ENCODE measurements at places on chromosomes 4 and X. TPM values are rescaled to one million over a fixed set of nuclear protein-coding genes. Genes with fewer than 3 reads are reported as not detected.

SMIM10 gene
- total RNA-seq: 4.6 TPM

GRCh38 chr4:183876268-183876934 lies 28.7 kb upstream of the STOX2 start:
- peak; percentile 74 for DNase-seq

- no peak for DNase-seq
These were observed 821.3 kb downstream of the TRIML1 start for GRCh38 chr4:188960411-188961093.

ITIH6 gene
- not detected for total RNA-seq

CDKL5 gene
- total RNA-seq: 13.6 TPM

GRCh38 chr4:169621731-169622492 lies 1.5 kb downstream of the CLCN3 start:
- DNase-seq: no peak

KIT gene
- total RNA-seq: 69.9 TPM

DNA sequence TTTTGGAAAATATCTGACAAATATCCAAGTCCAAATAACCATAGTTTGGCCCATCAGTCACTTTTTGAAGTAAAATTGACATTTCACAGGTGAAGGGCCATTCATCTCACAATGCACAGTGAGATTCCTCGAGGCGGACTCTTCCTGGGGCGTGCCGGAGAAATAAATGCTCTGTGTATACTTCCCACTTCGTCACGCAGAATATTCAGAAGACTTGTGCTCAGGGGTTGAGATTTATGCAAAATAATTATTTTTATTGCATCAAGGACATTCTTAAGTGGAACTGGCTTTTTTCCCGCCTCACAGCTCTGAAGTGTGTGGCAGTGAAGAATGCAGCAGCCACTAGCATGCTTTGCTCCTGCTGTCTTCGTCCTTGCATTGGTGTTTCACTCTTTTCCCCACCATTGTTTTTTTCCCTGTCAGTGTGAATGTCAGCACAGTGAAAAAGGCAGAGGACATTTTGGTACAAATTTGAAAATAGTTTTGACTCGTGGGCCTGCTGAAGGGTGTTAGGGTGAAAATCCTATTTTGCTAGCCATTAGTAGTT lies 70.6 kb downstream of the FAM193A start:
- no peak for DNase-seq

CT47C1 gene
- total RNA-seq: not detected

DNA sequence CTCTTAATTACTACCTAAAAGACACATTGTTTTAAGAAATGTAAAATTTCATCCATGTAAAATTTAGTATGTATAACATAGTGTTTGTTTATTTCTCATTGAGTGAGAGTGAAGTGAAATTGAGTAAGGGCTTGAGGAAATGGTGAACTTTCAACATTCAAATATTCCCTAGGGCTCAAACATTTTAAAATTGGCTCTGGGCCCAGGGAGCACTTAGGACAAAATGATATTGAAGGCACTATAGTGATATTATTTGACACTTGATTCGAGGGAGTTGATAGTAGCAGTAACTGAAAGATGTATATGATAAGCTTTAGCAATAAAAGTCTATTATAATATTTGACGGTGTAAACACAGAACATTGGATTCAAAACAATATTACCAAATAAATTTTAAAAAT lies 1244.0 kb upstream of the TENM3 start:
- no peak for DNase-seq

DNA sequence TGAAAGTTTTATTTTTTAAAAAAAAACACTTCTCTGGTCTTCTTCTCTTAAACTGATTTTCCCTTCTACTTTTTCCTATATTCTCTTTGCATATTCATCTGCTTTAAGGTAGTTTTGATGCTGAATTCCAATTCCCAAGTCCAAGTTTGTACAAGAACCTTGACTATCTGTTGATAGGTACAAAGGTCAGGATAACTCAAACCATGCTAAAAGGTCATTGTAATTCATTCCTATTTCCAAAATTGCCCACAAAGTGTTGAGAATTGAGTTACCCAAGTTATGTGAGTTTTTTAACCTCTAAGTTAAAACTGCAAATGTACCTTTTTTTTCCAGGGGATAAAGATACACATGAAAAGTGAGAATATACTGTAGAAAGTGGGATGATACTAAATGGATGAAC lies 46.1 kb upstream of the TMEM192 start:
- DNase-seq: no peak

DNA sequence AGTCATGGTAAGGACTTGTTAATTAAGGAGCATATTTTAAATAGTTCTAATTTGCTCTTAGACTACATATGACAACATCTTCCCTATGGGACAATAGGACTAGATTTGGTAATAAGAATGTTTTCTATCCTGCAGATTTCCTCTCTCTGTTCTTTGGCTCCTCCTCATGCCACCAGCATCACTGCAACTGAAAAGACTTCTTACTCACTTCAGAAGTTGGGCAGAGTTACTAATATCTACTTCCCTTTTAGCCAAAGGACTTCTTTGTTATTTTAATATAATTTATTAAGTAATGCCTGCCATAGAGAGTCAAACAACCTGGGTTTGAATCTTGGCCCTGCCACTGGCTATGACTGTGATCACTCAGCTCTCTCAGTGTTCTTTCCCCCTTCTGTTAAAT lies 16.4 kb downstream of the MMAA start:
- no peak for DNase-seq

GRCh38 chr4:69878250-69878649 lies 18.3 kb upstream of the SULT1E1 start:
- DNase-seq: no peak

GRCh38 chrX:77275392-77275791 lies 171.8 kb upstream of the FGF16 start:
- no peak for DNase-seq

AMBN gene
- not detected for total RNA-seq

GRCh38 chr4:183100298-183100599 lies 1.2 kb downstream of the WWC2 start:
- DNase-seq: no peak

GRCh38 chrX:39152106-39152649 lies 350.9 kb downstream of the MID1IP1 start:
- DNase-seq: no peak

ZMAT1 gene
- total RNA-seq: 3.6 TPM

DNA sequence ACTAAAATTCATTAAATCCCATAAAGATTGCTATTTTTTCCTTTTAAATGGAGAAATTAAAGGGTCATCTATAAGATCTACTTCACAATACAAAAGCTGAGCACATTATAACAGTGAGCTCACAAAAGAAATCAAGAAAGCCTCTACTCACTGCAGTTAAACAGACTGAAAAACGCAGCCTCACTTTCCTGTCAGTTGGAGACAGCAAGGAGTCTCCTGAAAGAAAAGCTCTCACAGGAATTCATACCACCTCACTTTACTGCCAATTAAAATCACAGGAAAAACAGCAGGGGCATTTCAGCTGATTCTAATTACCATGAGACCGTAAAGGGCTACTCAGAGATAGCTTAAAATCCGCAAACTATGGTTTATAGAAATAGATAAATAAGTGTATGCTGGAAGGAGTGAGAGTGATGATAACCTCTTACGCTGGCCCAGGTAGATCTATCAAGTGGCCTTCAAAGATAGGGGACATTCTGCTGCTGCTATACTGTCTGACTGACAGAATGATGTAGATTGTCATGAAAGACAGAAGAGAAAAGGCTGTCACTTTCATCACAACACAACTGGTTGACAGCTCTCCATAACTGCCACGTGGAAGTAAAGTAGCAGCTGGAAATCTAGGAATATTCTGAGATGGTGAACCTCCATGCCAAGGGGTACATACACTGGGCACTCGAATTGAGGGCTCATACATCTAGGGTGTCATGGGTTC lies 1333.7 kb upstream of the DIAPH2 start:
- DNase-seq: no peak

PLP2 gene
- 4.6 TPM for total RNA-seq

DNA sequence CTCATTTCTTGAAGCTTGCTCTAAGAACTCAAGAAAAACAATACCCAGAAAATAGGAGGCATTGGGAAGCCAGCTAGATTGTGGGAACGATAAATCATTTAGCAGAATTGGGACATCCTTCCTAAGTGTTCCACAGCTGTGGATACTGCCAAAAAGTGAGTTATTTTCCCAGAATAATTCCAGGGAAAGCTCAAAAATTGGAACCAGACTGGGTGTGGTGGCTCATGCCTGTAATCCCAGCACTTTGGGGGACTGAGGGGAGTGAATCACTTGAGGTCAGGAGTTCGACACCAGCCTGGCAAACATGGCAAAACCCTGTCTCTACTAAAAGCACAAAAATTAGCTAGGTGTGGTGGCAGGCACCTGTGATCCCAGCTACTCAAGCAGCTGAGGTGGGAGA lies 68.2 kb upstream of the GK2 start:
- no peak for DNase-seq

KCND1 gene
- total RNA-seq: 0.29 TPM

MAP9 gene
- total RNA-seq: 27.4 TPM

- DNase-seq: no peak
These were observed 61.2 kb downstream of the SLC9A6 start for GRCh38 chrX:136046295-136047015.

GRIA2 gene
- 29.2 TPM for total RNA-seq

DSPP gene
- total RNA-seq: not detected

CENPVL2 gene
- total RNA-seq: not detected

GRCh38 chr4:99447079-99447478 lies 11.9 kb upstream of the ADH7 start:
- DNase-seq: no peak

DNA sequence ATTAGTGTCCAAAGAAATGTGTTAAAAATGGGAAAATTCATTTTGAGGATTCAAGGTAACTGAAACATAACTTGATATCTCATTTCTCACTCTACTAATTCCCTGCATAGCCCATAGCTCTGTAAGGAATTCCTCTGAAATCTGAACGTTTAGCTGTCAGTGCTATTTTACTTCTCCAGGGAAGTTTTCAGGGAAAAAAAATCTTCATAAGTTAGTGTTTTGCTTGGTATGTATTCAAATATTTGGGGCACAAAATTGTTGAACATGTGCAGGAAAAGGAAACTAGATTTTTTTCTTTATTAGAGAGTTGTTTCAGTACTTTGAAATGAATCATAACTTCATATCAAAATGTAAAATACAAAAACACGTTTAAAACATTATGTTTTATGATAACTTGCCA lies 891.4 kb downstream of the CENPC start:
- no peak for DNase-seq

DNA sequence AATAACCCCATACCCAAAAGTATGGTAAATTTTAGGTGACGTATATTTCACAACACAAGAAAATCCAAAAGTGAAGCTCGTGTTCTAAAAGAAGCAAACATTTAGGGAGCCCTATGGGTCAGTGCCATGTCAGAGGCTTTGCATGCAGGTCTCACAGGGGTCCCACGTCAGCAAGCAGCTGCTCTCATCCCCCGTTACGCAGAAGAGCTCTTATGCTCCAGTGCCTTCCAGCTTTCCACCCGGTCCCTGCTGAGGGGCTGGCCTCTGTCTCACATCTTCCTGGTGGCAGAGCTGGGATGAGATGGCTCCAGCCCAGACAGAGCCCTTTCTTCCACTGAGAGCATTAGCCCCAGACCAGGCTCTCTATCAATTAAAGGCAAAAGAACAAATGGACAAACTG lies 82.0 kb downstream of the IRF2 start:
- no peak for DNase-seq

DNA sequence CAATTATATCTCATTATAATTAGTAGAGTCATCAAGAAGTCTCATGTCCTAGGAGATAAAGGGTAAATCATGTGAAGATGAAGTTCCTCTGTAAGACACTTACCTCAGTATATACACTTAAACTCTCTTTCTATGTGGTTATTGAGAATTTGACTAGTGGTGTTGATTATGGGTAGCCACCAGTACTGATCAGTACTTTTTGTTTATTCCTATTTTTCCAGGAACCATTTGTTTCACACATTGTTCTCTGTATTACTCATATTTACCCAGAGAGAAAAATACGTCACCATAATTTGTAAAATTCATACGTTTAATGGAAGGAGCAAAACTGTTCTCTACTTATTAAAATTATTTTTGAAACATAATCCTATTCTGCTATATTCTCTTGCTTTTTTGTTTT lies 55.8 kb upstream of the PRDM8 start:
- no peak for DNase-seq

- DNase-seq: no peak
These were observed 235.2 kb downstream of the EVC2 start for GRCh38 chr4:5473125-5473524.

- DNase-seq: no peak
These were observed 708 bp downstream of the TMSB4X start for GRCh38 chrX:12975670-12975965.

DNA sequence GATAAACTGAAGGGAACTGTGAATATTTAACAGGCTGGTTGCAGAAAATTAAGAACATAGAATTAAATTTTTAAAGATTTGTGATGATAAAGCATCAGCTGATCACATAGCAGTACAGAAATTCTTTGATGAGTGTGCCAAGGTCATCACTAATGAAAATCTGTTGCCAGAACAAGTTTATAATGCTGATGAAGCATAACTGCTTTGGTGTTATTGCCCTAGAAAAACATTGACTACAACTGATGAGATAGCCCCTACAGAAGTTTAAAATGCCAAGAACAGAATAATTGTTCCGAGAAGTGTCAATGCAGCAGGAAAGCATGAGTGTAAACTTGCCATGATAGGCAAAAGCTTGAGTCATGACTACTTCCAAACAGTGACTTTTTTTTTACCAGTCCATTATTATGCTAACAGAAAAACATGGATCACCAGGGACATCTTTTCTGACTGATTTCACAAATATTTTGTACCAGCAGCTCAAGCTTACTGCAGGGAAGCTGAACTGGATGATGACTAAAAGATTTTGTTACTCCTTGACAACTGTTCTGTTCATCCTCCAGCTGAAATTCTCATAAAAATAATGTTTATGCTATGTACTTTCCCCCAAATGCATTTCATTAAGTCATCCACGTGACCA lies 1136.6 kb downstream of the FAT4 start:
- no peak for DNase-seq

S100G gene
- not detected for total RNA-seq

ARHGEF38 gene
- 0.26 TPM for total RNA-seq

ZDHHC15 gene
- 2.0 TPM for total RNA-seq

NALF2 gene
- total RNA-seq: 0.35 TPM

Measured in uterus (tissue), 4 donors.